NCI-H187 (cell line): ENCODE measurements at places on chromosomes 12 and 14.

DNA sequence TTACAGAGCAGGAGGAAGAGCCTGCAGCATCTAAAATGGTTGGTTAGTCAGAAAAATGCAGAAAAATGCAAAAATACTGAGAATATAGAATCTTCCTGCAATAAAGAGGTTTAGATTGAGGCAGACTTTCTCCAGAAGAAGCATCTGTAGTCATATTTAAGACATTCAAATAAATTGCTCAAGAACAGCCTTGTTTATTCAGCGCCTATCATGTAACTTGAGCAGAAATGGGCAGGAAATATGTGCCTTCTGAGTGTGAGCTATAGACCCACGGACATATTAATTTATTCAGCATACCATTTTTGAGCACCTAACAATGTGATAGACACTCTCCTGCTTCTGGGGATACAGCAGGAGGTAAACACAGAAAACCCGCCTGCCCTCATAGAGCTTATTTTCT, 102.0 kb upstream of the HIF1A start:
- DNase-seq: no peak

DNA sequence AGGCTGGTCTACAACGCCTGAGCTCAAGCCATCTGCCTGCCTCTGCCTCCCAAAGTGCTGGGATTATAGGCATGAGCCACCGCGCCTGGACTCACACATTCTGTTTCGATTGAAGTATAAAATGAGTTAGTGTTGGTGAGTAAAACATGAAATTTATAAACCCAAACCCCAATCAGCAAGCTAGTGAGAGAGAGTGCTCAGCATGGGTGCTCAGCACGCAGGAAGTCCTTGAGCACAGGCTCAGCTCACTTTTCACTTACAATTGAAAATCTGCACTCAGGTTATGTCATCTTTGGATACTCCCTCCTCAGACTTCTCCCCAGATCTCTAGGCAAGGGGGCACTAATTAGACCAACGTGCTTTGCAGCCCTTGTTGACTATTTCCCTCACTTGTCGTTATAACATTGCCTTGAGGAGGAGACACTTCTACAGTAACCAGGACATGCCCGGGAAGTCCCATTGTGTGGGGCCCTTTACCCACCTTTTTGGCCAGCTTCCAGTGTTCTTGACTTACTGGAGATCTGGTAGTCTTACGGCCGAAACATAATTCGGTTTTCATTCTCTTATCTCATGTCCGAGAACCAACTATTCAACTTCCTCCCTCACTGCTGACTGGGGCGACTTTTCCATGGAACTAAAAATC, 68.5 kb upstream of the AMN1 start:
- DNase-seq: no peak

DNA sequence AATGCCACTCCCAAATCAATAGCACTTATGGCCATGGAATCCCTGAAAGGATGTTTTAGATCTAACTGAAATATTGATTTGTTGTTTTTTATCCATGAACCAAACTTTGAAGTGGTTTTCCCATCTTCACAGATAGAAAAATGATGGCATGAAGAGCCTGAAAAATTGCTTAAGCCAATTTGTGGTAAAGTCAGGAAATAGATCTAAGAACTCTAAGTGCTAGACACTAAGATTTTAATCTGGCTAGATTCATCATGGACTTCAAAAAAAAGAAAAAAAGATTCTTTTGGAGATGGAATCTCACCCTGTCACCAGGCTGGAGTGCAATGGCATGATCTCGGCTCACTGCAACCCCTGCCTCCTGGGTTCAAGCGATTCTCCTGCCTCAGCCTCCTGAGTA, 45.0 kb upstream of the STRN3 start:
- DNase-seq: no peak

GRCh38 chr12:94169495-94169894, 21.1 kb downstream of the PLXNC1 start:
- DNase-seq: no peak

DNA sequence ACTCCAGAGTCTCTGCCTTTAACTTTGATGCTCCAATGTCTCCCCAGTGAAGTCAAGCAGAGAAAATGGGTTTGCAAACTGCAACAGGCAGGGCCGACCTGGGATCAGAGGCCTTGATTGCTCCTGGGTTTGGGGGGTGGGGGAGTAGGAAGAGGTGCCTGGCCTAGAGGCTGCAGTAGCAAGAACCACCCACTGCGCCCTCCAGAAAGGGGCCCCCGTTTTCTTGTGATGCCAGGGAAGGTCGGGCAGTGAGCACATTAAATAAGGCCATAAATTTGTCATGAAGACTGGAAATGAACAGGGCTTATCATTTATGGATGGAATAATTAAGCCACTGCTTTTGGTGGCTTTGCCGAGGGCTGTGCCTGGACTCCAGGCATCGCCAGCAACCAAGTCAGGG, 38.2 kb upstream of the FAM222A start:
- DNase-seq: no peak

- DNase-seq: peak; percentile 3
These were observed 227.7 kb upstream of the NPAS3 start for GRCh38 chr14:32710731-32711680.
